CD4-positive, alpha-beta memory T cell (primary cell): ENCODE measurements at places on chromosomes 16 and 17.

DNA sequence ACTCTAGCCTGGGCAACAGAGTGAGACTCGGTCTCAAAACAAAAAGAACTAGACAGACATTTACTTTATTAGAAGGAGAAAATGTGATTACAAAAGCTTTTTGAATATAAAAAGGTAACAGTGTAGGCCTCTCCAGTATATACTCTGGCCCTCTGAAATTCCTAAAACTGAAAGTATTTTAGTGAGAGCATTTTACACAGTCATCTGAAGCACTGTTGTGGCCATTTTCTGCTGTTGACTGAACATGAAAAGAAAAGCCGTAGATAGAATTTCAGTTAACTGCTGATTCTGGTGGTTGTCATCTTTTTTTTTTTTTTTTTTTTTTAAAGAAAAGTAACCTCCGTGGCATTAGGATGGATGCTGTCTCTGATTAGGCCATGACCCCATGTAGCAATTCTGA is 15.6 kb downstream of the DUSP14 start:
- no peak for DNase-seq

- no peak for DNase-seq
Measured at GRCh38 chr16:13959626-13960025, 39.7 kb downstream of the ERCC4 start.

DNA sequence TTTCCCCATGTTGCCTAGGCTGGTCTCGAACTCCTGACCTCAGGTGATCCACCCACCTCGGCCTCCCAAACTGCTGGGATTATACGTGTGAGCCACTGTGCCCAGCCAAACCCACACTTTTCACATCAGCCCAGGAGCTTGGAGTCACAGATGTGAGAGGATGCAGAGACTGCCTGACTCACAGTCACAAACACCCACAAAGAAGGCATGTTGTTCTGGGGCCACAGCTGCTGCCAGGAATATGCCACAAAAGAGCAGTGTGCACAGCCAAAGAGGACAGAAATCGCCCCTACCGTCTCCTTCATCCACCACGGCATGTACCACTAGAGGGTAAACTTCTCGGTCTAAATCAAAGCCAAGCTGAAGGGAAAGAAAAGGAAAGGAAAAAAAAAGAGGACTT is 25.1 kb upstream of the FOXJ1 start:
- no peak for DNase-seq

GRCh38 chr16:5598793-5599192 is 501.2 kb upstream of the EEF2KMT start:
- no peak for DNase-seq

- no peak for DNase-seq
Measured at GRCh38 chr17:35297666-35298065, 54.8 kb downstream of the SLFN5 start.

DNA sequence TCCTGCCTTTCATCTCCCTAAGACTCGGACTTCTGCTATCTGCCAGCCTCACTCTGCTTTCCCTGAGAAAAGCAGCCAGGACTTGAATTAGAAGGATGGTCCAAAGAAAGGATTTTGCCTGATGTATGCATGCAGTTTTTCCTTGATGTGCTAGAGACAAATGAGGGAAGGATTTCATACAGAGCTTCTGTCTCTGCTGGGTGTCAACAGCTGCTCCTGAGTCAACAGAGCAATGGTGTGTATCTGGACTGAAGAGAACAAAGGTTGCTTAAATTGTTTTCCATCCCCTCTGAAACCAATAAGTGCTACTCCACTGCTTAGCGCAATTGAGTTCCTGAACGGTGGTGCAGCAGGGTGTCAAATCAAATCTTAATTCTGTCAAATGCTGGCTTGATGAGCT is 680.6 kb upstream of the C16orf82 start:
- DNase-seq: no peak

GRCh38 chr16:85615014-85615851 is 2.1 kb downstream of the GSE1 start:
- no peak for DNase-seq

- DNase-seq: no peak
Measured at GRCh38 chr16:4087099-4087885, 28.9 kb downstream of the ADCY9 start.

DNA sequence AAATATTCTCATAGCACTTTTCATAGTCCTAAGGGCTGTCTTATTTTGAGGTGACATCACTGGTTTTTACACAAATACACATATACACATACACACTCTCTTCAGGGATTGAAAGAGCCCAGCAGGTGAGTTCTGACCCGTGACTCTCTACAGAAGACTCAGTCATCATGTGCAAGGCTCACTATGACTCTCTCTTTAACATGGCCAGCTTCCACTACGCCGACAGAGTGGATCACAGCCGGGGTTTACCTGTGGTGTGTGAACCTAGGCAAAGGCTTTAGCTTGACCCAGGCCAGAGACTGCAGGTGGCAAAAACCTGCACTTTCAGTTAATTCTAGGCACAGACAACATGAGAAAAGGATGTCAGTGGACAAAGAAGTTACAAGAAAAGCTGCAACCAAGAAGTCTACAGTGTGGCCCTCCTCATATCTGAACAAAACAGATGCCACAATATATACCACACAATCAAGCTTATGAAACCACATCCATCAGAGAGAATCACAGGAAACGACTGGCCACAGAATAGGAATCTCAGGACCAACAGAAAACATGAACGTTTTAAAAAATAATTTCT is 56.5 kb downstream of the CYTH1 start:
- DNase-seq: peak; percentile 60

- DNase-seq: peak; percentile 77
Measured at GRCh38 chr17:48427598-48427997, 2.4 kb downstream of the SKAP1 start.

DNA sequence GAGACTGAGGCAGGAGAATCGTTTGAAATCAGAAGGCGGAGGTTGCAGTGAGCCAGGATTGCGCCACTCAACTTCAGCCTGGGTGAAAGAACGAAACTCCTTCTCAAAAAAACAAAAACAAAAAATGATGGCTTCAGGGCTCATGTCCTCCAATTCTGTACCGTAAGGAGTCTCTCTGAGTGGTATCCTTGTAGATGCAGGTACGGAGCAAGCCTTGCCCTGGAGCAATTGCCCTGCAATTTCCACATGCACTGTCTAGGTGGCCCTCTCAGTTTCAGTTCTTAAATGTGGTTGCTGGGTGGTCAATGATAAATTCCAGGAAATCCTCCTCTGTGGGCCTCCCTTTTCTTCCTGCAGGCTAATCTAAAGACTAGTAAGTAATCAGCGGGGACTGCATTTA is 10.6 kb downstream of the TMEM238L start:
- DNase-seq: no peak

DNA sequence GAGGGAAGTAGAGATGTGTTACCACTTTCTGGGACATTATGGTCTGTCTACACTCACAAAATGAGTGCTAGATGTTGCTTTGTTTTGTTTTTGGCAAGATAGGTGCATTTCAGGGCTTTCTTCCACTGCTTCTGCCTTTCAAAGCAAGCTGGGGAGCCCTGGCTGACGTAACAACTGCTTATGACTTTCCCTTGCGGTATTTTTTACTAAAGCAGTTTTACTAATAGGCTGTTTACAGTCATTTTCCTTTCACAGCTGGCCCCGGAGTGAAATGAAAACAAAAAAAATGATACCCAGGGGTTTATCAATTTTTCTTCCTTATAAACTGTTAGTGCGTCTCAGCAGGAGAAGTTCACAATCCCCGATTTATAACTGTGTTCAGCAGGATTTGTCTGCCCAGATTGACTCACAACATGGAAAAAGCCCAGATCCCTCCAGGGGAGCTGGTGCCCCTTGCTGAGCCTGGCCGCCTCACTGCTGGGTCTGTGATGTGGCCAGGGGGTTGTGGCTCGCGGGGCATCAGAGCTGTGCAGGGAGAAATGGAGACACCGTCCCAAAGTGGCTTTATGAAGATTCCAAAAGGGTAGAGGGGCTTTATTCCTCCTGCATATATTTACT is 184.4 kb upstream of the HS3ST3A1 start:
- no peak for DNase-seq

DNA sequence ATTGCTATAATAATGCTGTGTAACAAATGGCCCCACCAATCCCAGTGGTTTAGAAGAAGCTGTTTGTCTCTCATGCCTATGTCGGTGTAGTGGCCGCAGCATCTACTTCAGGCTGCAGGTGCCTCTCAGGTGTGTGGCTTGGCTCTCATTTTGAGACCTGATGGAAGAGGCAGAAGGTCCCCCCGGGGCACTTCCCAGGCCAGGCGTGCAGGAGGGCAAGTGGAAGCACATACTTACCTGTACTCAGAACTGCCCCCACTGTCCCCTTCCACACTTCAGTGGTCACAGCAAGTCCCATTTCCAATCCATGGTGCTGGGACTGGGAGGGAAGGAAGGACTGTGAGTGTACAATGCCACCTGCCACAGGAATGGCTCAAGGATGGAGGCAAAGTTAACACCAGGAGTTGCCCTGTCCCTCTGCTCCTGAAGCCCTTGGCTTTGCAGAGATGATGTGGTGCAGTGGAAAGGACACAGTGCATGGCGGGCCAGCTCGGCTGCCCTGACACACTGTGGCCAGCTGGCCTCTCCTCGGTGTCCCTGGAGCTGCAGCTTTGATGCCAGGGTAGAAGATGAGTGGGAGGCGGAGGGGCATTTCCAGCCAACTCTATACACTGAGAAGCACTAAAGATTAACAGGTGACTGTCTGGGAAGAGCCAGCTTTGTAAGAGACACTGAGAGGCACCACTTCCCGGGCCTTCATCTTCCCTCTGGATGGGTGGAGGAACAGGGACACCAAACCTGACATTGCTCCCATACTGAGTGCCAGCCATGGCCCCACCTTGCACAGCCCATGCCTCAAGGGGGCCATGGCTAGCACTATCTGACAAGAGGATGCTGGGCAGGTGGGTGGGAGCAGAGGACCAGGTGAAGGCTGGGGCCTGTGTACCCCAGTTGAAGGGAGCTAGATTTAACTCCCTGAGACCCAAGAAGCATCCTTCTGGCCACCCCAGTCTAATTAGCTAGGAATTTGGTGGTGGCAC is 105.9 kb downstream of the METRNL start:
- DNase-seq: no peak

DNA sequence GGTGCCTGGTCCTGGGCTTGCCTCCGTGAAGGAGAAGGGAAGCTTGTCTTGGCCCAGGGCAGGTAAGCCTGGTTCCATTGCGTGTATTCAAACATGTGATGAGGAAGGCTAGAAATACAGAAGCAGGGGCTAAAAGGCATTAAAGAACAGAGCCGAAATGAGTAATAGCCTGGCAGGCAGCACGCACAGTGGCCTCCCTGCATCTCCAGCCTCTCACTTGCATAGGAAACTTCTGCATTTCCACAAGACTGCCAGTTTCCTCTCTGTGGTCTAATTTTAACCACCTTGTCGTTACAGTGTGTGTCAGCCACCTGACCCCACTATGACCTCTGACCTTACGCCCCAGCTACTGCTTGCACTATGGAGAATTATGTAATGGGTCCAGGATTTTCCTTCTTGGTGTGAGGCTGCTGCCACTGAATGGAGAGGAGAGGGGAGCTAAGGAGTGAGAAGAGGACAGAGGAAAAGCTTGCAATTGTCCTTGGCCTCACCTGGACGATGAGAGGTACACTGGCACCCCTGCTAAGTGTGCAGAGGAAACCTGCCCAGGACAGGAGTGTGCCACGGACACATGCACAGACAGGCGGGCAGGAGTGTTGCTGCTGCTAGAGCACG is 32.8 kb downstream of the HIC1 start:
- peak; percentile 61 for DNase-seq

DNA sequence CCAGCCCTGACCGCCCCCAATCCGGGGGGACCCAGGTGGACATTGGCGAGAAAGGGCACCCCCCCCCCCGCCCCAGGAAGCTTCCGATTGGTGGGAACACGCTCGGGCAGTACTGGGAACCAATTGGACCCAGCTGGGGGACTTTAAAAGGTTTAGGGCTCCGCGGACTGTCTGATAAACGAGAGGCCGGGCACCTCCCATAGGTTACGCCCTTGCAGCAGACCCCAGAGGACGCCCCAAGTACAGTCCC is 245 bp downstream of the TMEM256 start:
- no peak for DNase-seq

- DNase-seq: no peak
Measured at GRCh38 chr17:17295141-17295540, 8.0 kb upstream of the NT5M start.

GRCh38 chr17:27530764-27531391 is 74.6 kb downstream of the KSR1 start:
- no peak for DNase-seq

DNA sequence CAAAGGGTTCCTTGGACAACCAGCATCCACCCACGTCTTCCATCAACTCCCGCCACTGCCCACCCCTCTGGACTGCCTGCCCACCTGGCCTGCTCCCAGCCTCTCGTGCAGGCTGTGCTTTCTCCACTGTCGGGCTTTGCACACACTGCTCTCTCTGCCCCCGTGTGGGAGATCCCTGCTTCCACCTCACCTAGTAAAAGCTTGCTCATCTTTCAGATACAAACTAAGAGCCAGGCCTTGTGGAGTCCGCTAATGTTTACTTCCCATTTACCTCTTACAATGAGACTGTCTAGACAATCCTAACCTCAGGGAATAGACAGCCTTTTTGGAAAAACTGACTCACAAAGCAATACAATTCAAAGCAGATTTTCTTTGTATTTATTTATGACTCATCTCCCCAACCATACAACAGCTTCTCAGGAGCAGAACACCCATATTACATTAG is 67.6 kb downstream of the USP31 start:
- DNase-seq: no peak

DNA sequence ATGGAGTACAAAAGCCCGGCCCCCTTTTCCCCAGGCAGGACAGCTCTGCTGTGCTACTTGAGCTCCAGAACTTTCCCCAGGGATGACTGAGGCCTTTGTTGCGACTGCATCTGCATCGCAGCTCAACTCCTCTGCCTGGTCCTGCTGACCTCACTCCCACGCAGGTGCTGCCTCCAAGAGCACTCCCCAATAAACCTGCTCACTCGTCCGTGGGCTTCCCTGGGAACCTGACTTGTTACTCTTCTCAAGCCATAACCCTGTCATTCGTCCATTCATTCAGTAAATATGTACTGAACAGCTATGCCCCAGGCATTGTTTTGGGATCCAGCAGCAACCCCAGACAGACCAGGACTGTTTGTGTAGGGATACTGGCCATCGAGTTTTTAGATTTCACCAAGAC is 11.6 kb upstream of the RMI2 start:
- no peak for DNase-seq

DNA sequence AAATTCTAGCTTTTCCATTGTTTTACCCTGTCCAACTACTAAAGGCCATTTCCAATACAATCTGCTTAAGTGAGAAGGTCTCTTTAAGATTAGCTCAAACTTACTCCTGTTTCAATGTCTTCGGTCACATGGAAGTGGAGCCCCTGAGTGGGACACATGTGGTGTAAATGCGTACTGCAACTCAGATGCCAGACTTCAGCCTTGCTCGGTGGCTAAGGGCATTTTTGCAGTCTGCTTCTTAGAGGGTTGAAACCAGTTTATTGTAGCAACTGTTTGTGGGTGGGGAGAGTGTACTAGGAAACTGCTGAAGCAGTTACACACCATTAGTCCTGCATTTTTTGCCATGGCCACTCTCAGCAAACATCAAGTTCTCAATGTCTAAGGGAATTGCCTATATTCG is 140.6 kb downstream of the PARN start:
- DNase-seq: no peak
